Mucosa of gallbladder (tissue), 1 donor: ENCODE measurements at places on chromosomes 5 and 9.

DNA sequence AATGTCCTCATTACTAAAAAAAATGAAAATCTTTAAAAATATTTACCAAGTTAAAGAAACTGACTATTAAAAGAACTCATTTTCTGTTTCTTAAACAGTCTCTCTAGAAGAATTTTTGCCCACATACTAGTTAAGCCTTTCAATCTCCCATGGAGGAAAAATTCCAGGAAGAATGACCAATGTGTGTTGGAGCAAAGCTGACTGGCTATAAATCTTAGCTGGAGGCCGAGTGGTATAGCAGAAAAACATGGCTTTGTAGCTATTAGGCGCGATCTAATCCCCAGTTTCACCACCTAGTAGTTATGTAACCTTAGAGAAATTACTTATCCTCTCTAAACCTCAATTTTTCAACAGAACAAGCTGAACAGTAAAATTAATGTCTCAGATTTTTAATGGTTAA is 135.5 kb upstream of the PRLR start:
- no peak for DNase-seq

- DNase-seq, result no peak
Measured at GRCh38 chr5:110376281-110376951, 350.1 kb downstream of the TMEM232 start.

DNA sequence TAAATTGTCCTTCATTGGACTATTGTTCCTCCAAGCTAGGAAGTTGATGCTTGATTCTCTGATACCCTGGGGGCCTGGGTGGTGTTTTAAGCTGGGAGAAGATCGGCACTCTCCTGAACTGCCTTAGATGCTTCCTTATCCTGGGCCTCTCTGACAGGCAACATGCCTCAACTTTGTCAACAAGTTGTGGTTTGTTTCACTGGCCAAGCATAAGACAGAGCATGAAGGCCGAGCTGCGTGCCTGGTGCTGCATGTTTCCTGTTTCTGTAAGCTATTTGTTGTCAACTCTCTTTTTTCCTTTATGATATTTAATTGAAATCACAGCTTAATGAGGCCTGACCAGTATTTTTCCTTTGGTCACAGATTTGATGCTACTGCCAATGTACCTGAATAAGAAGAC is 187.6 kb upstream of the TNC start:
- DNase-seq, result no peak

DNA sequence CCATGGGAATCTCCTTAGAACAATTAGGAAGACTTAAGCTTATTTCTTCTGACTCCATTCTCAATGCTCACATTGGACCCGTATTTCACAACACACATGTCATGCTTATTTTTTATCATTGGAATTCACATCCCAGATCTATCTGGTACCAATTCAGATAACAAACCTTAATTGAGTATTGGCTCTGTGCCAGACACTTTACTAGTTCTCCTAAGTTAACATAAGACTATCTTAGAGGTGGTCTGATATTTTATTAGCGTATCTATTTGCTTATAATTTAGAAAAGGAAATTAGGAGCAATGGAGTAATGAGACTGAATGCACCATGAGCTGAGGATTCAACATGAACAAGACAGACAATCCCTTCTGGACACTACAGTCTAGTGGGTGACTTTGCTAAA is 45.1 kb downstream of the FBXL7 start:
- no peak for DNase-seq

GRCh38 chr5:152641970-152642805 is 237.1 kb upstream of the NMUR2 start:
- DNase-seq, result no peak

- DNase-seq, result no peak
Measured at GRCh38 chr9:108322326-108323098, 533.3 kb downstream of the ACTL7B start.

DNA sequence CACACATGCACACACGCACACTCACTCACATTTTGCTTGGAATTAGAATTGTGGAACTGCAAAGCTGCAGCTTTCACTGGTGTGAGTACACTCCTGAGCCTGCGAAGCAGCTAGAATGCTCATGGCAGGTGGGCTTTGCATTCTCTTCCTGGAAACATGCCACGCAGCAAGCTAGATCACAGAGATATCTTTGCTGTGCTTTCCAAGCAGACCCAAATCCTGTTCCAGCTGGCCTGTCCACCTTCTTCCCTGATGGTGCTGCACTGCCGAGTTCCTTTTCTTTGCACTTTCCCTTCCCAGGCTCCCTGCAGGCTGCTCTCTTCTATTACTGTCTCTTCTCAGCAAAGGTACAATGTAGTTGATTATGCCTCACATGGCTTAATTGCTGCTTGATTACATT is 92.7 kb upstream of the CKMT2 start:
- DNase-seq, result no peak
